ENCODE measurements at places on chromosomes 4 and X.

- DNase-seq, result no peak
Observed at GRCh38 chr4:108540536-108540935, 79.8 kb upstream of the RPL34 start.

DNA sequence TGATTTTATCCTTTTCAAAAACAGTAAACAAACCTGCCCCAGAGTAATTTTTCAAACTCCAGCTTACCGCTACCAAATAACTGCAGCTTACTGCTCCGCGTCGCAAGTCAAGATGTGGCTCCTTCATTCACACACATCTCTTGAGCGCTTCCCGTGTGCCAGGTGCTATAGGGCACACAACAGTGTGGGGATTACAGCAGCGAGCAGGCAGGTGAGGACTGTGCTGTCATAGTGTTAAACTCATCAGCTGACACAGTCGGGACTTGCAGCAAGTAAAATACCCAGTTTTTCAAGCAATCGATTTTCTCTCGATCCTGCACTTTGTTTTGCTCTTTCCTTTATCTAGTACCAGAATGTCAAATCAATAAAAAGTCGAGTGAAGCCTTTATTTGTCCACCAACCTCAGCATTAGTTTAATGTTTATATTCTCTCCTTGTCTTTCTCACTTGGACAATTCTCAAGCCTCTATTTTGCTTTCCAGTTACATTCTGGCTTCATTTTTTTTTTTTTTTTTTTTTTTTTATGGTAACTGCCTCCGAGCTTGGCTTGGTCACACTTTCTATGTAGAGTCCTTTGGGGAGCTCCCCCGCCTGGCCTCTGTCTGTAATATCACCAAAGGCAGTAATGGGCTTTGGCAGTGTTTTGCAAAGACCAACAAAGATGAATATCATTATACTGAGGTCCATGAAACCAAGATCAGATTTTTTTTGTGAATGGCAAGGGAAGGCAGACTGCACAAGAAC, 8.3 kb upstream of the ASB5 start:
- DNase-seq, result peak; percentile 85

DNA sequence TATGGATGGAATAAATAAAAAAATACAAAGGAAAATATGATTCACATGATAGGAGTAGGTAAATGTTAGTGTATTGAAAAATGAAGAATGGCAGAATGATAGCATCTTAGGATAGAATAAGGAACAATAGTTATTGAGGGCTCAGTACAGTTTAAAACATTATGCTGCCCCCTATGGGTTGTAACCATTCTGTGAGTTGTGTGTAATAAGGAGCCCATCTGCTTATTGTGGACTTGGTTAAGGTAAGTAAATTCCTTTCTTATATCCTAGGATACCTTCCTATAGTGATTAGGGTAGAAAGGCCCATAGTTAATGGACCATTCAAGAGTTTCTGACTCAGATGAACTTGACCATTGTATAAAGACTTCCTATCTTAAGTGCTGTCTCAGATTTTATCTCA, 195.8 kb downstream of the PDHA2 start:
- DNase-seq, result no peak

- DNase-seq, result no peak
Observed at GRCh38 chr4:134958862-134959261, 757.3 kb upstream of the PABPC4L start.

DNA sequence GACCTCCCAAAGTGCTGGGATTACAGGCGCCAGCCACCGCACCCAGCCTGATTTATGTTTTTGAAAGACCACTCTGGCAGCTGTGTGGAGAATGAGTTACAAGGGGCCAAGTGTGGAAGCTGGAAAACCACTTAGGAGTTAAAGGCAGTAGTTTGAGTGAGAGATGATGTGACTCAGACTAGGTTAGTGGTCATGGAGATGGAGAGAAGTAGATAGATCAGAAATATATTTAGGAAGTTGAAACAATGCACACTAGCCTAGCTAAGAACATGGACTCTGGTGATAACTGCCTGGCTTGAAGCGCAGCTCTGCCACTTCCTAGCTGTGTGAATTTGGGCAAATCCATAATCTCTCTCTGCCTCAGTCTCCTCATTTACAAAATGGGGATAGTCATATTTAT, 11.9 kb upstream of the RBMX start:
- no peak for DNase-seq

- DNase-seq, result no peak
Observed at GRCh38 chr4:145934434-145935047, 4.1 kb downstream of the ZNF827 start.

- peak; percentile 34 for DNase-seq
Observed at GRCh38 chr4:80184825-80185756, 12.2 kb upstream of the PRDM8 start.

- DNase-seq, result peak; percentile 62
Observed at GRCh38 chrX:103730796-103731493, 20.2 kb downstream of the TMEM31 start.

DNA sequence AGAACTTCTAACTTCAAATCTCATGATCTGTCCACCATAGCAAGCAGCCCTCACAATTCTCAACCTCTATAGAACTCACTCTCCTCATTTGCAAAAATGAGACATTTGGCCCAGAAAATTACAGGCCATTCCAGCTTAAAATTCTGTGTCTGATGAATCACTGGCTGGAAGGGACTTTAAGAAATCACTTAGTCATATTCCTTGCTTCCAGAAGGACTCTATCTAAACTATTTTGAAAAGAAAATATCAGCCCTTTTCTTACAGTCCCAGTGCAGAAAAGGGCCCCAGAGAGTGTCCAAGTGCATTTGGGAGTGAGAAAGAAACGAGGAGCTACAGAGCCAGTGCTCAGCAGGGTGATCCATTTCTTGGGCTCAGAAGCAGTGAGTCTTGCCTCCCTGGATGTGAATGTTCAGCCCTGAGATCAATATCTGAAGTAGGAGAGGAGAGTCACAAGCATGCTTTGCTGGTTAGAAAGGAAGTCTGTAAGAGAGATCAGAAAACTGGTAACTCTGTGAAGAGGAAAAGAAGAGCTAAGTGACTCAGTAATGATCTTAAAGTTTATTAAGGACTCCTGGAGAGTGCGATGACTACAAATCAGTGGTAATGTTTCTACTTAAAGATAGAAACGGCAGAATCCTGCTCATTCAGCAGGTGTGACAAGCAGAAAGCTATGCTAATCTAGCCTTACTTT, 139.8 kb downstream of the PALLD start:
- peak; percentile 57 for DNase-seq

DNA sequence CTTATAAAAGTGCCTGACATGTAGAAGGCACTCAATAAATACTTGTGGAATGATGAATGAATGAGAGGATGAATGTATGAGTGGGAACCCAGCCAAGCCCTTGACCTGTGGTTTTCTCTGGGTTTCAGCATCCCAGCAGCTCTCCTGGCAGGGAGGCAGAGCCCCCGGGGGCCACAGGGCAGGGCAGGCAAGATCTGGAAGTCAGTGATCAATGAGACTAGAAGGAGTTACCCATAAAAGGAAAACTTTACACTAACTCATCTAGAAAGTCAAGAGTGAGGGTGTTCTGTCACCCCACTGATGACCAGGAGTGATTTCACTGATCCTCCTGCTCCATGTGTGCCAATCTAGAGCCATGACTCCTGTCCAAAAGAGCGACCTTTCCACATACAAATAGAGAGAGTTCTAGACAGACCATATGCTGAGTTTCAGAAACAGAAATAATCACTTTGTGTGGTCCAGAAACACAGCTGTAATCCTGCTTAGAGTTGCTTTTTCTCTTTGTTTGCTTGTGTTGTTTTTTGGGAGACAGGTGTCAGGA, 37.4 kb downstream of the MGARP start:
- peak; percentile 47 for DNase-seq

DNA sequence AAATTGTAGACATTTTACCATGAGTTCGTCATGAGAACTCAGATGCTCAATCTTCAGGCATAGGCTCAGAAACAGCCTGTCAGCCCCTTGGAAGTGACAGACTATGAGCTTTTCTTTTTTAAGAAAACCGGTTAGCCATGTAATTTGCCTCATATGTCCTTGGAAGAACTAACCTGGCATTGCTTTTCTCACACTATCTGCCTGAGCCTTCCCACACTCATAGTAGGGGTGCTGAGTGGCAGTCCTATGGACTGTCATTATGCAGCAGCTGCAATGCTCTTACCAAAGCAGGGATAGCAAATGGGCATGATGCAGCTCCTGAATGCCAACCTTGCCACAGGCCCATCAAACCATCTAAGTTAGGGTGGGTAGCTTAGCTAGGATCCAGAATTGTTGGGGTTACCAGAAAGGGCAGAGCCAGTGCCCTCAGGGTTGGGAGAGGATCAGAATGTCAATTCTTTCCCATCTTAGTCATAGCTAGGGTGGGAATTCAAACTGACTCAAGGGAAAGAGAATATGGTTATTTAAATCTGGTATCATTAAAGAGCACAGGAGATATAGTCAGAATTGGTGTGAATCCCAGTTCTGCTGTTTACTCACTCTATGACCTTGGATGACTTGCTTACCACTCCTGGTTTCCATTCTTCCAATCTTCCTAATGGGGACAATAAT, 230.6 kb upstream of the CPEB2 start:
- DNase-seq, result no peak

DNA sequence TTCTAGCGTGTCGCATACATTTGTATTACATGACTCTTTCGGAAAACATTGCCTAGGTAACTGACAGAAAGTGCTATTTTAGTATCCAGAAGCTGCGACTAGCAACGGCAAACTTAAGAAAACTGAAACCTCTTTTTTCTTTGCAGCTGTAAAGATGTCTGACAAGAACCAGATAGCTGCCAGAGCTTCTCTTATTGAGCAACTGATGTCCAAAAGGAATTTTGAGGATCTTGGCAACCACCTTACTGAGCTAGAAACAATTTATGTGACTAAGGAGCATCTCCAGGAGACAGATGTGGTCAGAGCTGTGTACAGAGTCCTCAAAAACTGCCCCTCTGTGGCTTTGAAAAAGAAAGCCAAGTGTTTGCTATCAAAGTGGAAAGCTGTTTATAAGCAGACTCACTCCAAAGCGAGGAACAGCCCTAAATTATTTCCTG, 9.4 kb downstream of the TCEANC start:
- peak; percentile 47 for DNase-seq

DNA sequence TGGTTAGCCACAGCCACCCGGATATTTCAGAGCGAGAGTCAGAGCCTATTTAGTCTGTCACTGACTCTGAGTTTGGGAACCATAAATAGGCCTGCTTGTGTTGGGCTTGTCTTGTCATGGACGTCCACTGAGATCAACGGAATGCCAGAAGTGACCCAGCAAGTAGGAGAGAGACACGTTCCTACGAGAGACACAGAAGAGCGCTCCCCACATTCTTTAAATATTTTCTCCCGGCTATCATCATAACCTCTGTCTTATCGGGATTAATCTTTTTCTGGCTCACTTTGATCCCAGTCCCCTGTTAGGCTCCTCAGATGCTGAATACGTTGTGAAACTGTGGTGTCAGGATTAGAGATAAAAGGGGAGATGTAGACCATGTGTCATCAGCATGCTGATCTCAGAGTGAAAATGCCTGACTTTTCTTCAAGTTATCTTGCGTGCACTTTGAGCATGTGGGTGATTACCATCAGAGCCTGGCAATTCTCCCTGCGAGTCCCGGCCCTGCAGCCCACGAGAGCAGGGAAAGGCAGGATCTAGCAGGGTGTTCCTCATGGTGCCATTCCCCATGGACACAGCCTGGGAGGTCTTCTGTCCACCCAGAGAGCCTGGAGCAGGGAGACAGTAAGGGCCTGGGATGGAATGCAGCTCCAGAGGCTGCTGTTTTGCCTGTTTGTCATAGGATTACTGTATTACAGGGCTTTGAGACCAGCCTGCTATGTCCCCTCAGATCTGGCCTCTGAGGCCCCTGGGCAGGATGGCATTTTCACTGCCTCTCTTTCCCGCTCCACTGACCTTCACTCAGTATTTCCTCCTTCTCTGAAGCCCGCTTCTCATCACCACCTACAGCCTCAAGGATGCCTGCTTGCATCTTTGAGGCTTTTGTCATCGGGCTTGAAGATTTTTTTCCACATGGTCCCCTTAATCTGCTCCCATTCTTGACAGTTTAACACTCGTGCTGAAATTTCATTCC, 2.8 kb upstream of the TENM3 start:
- peak; percentile 43 for DNase-seq

- peak; percentile 41 for DNase-seq
Observed at GRCh38 chr4:139419388-139419914, 34.5 kb upstream of the RAB33B start.

DNA sequence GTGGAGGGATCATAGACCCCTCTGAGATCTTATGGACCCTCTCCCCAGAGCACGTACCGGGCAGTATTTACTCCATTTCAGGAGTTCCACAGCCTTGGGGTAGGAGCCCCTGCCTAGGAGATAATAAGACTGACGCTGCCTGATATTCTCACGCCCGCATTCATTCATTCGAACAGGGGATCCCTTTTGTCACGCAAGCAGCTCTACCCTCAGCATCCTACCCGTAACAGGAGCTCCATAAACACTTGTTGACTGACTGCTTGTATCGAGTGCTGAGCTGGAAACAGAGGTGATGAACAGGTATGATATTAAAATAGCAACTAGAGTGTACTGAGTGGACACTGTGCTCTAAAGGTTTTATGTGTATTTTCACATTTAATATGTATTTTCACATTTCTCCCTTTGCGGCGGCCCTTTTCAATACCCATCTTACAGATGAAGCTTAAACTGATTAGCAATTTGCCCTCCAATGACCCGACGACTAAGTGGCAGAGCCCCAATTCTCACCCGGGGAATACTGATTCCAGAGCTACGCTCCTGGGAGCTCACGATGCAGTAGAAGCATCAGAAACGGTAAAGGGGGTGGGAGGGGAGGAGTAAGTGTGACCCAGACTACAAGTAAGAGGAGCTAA, 888 bp downstream of the RAB28 start:
- no peak for DNase-seq

DNA sequence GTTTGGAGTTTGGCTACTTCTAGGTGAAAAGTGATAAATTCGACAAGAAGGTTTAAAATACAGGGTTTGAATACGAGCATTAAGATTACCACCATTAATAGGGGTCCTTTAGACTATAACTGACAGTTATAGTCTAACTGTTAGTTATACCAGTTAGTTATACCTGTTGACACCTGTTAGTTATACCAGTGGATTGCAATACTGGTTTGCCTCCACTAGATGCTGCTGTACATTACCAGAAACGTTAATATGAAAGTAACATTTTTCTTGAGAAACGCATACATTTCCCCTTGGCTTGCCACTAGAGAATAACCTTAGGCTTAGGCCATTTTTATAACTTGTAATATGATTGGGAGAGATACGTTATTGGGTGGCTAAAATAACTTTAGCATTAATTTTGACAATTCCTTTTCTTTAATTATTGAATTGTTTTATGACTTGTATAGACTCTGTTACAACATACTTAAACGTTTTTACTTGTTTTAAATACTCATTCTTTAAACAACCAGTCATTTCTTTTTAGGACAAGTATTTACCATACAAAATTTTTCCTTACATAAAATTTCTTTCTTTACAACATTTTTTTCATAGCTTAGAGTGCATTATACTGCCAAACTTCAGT, 911.2 kb downstream of the FSTL5 start:
- DNase-seq, result no peak

DNA sequence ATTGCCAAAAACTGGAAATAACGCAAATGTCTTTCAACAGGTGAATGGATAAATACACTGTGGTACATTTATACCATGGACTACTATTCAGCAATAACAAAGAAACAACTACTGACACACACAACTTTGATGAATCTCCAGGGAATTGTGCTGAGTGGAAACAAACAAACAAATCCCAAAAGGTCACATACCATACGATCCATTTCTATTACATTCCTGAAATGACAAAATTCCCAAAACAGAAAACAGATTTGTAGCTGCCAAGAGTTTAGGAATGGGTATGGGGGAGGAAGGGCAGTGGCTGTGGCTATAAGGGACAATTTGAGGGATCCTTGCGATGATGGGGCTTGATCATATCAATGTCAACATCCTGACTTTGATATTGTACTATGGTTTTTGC, 2.5 kb downstream of the ZNF182 start:
- DNase-seq, result no peak
